ENCODE measurements at places on chromosomes 7 and 10.

DNA sequence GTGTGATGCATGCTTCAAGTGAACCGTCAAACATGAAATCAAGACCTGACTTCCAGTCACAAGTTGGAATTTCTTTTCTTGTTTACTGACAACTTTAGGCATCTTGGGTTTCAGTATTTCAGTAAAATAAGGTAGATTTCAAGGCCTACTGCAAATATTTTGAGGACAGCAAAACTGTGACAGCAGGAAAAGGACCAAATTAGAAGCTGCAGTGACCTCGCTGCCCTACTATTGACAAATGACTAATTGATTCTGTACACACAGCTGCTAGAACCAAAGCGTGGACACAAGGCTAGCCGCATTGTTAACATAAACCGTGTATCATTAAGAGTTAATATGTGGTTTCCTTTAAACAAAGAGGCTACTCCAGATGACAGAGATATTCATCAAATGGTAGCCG, 105.7 kb upstream of the SEC61G start:
- no peak for DNase-seq

- no peak for DNase-seq
These were observed 121.0 kb downstream of the NEURL1 start for GRCh38 chr10:103614306-103615158.

- DNase-seq = no peak
These were observed 134.0 kb downstream of the KCND2 start for GRCh38 chr7:120407010-120407409.

DNA sequence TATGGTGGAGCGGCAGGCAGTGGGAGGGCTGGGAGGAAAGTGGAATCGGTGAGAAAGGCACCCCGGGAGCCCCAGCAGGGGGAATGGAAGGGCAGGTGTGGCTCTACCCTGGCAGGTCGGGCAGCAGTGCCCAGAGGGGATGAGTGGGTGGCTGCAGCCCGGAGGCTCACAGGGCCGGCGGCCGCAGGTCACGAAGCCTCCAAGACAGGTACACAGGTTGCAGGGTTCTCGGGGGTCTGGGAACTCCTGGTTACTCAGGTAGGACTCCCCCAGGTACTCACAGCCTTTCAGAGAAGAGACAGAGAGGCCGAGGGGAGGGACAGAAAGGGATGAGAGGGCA, 21.8 kb downstream of the KCP start:
- no peak for DNase-seq

DNA sequence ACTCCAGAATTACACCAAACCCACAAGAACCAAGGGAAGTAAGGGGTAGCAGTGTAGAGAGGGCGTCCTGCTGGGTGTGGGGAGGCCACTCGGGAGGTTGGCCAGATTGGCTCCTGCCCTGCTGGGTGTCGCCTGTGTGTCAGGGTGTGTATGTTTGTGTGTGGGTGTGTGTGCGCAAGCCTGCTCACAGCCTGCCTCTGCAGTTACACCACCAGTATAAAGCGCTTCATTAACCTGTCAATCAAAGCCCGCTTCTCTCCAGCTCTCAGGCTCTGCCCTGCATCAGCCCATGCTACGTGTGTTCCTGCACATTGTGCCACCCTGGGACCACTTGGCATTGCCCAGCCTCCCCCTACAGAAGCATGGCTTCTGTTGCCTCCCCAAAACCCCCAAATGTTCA, 83.3 kb upstream of the PAX2 start:
- DNase-seq = no peak

DNA sequence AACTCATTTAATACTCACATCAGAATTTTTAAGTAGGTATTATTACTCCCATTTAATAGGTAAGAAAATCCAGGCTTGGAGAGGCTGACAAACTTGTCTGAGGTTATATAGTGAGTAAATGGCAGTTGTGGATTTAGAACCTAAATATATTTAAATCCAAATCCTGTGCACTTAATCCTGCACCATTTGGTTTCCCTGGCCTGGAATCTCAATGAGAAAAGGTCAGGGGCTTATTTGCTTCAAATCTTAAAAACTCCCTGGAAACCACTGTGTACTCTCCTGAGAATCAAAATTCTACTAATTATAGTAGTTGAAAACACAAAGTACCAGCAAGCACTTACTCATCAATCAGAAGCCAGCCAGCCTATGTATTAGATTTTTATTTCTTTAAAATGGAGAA, 97.7 kb downstream of the DNMBP start:
- no peak for DNase-seq

GRCh38 chr10:100895346-100895745, 17.4 kb upstream of the SLF2 start:
- DNase-seq = no peak

DNA sequence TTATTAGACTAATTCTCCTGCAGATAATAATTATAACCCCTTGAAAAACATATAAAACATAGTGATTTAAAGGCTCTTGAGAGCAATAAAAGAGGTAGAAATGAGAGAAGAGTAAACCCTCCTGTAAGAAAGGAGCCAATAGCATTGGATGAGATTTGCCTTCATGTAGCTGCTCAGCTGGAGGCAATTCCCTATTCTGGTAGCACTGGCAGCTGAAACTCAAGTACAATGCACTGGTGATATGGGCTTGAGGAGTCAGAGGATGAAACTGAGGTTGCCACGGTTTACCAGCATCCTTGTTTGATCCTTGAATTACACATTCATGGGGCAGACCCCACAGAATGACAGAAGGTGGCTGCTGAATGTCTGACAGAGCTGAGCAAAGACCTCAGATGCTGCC, 76.4 kb downstream of the CTTNBP2 start:
- DNase-seq = no peak

DNA sequence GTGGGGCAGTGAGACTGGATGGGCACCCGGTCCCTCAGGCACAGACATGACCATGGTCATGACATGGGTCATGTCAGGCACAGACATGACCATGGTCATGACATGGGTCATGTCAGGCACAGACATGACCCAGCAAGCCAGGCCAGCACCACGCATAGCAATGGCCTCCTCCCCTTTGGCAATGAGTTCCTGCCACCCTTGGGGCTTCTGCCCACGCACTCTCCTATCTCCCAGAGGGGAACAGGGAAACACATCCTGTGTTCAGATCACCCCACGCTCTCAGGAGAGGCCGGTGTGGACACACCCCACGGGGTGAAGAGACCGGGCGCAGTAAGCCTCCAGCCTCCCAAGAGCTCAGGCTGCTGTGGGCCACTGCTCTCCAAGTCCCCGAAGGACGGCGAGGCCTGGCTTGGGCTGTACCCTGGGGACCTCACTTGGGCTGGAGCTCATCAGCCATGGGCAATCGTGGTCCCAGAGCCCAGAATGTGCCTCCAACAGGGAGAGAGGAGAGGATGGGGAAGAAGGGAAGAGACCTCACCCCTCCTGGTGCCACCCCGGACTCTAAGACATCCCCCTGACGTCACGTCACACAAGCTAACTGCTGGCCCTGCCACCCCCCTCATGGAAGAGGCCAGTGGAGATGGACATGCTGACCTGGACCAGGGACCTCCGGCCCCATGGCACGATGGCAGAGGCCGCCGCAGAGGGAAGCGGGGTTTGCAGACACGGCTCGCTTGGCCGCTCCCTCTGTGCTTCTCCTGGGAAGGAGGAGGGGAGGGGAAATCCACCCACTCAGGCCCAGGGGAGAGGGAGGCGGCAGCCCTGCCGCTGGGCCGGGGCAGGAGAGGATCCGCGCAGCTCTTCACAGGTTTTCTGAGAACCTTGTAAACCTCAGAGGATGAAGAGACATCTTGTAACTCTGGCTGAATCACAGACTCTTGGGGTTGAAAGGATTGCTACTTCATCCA, 269.6 kb downstream of the ELFN1 start:
- no peak for DNase-seq

DNA sequence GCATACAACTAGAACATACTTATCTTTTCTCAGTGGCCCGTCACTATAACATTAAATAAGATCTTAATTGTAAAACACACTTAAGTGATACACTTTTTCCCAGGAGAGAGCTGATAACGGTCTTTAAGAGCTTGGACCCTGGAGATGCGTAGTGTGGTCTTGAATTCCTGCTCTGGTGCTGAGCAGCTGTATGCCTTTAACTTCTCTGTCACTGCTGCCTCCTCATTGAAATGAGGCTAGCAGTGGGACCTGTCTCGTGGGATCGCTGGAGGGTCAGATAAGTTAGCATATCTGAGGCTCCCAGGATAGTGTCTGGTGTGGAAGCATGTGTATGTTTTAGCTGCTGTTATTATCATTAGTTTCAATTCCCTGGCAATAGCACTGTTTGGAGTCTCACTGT, 194.9 kb downstream of the SDK1 start:
- DNase-seq = no peak

- no peak for DNase-seq
These were observed 146.6 kb upstream of the FRMD4A start for GRCh38 chr10:14477408-14477710.

GRCh38 chr10:87562750-87563149, 58.1 kb downstream of the MINPP1 start:
- DNase-seq = no peak

DNA sequence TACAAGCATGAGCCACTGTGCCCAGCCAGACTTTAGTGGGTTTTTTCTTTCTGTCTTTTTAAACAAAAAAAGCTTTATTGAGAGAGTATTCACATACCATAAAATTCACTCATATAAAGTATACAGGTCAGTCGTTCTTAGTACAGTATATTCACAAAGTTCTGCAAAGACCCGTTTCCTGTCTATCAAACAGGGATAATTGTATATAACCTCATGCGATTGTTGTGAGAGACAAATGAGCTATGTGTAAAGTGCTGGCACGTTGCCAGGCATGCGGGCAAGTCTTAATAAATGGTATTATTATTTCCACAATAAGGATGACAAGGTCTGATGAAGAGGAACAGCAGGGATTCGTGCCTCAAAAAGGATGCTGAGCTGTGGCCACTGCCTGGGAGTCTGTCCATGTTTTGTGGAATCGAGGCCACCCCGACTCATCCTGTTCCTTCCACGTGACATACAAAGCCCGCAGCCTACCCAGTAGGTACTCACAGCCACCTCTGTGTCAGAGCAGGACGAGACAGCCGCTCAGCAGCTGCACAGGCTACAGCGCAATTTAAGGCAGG, 51.6 kb downstream of the SMKR1 start:
- no peak for DNase-seq

- DNase-seq = no peak
These were observed 164.9 kb downstream of the ELMO1 start for GRCh38 chr7:37283716-37284115.

- no peak for DNase-seq
These were observed 1165.7 kb upstream of the AUTS2 start for GRCh38 chr7:68432585-68432984.

DNA sequence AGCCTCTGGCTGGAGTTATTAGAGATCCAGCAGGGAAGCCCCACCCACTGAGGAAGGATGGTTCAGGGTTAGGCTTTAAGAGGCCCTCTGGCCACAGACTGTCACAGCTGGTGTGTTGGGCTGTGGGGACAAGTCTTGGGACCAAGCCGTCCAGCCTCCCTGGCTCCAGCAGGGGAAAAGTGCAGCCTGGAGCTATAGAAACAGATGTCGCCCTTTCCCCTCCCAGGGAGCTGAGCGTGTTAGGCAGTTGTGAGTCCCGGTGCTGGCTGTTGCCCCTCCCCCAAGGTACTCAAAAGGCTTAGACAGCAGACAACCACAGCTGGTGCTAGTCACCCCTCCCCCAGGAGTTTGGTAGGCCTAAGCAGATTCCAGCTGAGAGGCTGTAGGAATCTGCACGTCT, 143.4 kb downstream of the TMEM168 start:
- no peak for DNase-seq

GRCh38 chr7:6015917-6016652, 7.0 kb downstream of the AIMP2 start:
- no peak for DNase-seq

GRCh38 chr7:22240904-22241571, 115.9 kb downstream of the RAPGEF5 start:
- no peak for DNase-seq

DNA sequence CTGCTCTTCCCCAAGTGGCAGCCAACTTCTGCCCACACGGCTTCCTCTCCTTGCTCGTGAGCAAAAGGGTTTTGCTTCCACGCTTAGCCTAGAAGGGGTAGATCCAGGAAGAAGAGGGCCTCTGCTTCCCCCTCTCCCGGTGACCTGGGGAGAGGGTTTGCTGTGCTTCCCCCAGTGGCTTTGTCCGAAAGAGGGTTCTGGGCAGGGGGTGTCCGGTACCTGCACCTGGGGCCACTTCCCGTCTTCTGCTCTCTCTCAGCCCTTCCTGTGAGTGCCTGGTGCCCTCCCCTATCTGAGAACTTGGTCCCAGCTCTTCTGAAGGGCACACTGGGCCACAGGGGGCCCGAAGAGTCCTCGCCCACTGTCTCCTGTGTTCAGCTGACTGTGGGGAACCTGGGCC, 11.3 kb downstream of the JAKMIP3 start:
- DNase-seq = no peak

GRCh38 chr10:71622616-71623015, 97.0 kb downstream of the C10orf105 start:
- DNase-seq = no peak

- no peak for DNase-seq
These were observed 253.3 kb downstream of the PRPF18 start for GRCh38 chr10:13840036-13840435.

GRCh38 chr7:148058753-148059152, 531.8 kb upstream of the C7orf33 start:
- DNase-seq = no peak

DNA sequence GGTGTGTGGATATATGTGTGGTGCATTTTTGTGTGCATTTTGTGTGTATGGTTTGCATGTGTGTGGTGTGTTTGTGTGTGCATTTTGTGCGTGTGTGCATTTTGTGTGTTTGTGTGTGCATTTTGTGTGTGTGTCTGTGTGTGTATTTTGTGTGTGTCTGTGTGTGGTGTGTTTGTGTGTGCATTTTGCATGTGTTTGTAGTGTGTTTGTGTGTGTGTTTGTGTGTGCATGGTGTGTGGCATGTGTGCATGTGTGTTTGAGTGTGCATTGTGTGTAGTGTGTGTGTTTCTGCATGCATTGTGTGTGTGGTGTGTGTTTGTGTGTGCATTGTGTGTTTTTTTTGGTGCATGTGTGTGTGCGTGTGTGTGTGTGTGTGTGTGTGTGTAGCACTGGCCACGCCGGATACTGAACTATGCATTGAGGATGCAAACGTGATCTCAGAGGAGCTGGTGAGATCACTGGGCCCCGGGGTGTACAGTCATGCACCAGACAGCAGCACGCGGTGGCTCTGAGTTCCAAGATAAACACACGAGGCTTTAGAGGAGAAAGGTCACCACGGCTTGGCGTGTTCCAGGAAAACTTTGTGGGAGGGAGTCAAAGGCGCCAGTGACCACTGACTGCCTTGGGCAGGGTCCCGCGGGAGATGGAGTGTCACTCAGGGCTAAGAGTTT, 106.6 kb upstream of the SHH start:
- DNase-seq = no peak

- no peak for DNase-seq
These were observed 429.0 kb downstream of the ETV1 start for GRCh38 chr7:13560441-13560840.

GRCh38 chr7:158816271-158816670, 13.0 kb downstream of the ESYT2 start:
- DNase-seq = no peak
